ENCODE measurements at places on chromosomes 7 and 10.
A peak's percentile ranks its signal among the peaks of the same experiment; 100 is the strongest.

DNA sequence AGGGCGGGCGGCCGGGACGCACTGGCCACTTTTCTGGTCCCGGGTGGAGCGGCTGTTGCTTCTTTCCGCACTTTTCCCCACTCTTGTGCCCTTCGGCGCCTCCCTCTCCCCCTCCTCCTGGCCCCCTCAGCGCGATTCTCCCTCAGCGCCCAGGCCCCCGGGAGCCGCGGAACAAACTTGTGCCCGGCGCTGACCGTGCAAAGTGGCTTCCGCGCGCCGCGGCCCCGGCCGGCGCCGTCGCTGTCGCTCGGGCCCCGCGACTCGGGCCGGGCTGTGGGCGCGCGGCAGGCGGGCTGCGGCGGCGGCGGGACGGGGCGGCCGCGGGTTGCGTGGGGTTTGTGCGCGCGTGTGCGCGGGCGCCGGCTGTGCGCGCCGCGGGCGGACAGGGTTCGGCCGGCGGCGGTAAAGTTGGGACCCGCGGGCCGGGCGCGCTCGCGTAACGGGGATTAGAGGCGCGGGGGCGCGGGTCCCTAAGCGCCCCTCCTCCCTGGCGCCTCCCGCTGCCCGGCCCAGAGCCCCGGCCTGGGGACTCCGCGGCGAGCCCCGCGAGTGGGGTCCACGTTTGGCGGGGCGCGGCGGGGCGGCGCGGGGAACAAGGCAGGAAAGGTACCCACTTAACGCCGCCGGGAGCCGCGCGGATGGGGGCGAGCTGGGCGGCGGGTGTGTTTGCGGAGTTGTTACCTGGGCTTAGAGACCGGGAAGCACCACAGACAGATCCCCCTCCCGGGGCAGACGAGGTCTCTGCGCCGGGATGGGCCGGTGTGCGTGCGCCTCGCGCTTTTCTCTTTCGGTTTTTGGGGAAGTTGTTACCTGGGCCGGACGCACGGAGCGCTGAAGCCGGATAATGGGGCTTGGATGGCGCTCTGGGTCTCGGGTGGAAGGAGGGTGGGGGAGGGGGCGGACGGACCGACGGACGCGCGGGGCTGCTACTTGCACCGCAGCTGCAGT is 860 bp downstream of the ZEB1 start:
- DNase-seq: peak; percentile 35

DNA sequence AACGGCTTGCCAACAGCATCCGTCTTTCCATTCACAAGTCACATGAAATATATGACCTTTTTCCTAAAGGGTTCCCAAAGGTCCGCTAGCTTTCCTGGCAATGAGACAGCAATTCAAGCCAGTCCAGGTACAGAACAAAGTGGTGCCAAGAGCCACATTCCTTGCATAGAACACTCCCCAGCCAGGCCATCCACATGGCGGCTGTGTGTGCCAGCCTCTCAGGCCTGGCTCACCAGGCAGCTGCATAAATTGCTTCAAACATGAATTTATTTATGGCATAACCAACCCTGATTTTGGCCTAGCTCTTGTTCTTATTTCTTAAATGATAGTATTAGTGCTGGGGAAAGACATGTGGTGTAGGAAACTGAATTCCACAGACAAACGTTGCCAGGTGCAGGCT is 63.7 kb upstream of the CREB5 start:
- DNase-seq: no peak

GRCh38 chr7:131186816-131187215 is 140.9 kb upstream of the MKLN1 start:
- DNase-seq: no peak

DNA sequence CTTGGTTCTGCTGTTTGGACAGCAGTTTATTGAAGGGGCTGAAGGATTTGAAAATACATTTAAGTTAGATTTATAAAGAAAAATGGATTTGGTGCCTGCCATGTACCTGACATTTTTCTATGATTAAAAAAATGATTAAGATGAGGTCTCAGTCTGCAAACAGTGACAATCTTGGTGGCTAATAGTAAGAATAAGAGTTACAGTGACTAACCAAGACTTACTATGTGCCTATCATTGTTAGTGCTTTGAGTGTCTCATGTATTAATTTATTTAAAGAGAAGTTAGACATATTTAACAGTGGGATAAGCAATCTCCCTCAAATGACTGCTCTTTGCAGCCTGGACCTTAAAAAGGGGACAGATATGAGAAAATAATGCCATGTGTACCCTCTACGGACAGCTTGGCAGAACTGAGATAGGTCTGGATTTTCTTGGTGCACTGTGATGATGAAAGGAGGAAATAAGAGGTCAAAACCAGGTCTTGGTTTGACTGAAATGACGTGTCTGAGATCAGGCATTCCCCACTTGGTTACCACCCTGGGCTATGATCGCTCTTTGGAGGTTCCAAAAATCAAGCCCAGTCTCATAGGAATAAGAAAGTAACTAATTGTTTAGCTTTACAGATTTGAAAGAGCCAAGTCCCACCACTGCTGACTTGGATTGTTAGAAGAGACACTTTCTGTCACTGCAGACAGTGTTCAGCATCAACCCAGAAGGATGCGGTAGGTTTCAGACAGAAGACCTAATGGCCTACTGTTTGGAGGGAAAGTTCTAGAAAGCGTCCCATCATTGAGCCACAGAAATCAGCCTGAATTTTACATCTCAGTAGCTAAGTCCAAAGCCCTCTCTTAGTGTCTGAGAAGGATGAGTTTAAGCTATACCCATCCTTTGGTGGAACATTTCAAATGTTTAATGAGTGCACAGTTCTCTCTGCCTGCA is 2.1 kb downstream of the CASP7 start:
- DNase-seq: no peak

GRCh38 chr10:100656454-100656853 is 88.9 kb upstream of the PAX2 start:
- no peak for DNase-seq

DNA sequence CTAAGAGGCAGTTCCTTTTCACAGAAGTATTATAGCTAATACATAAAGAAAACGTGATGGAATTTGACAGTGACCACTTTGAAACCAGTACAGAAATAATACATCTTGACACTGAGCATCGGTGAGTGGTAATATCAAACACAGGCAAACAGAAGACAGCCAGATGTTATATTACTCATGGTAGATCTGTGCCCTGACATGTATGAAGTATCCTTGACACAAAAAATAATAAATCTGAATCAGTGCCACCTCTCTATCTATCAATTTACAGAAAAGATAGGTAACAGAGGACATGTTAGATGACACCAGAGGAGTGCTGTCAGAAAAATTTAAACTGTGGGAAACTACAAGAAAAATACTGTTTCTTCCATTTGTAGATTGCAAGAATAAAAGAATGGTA is 217.4 kb upstream of the POT1 start:
- DNase-seq: no peak

DNA sequence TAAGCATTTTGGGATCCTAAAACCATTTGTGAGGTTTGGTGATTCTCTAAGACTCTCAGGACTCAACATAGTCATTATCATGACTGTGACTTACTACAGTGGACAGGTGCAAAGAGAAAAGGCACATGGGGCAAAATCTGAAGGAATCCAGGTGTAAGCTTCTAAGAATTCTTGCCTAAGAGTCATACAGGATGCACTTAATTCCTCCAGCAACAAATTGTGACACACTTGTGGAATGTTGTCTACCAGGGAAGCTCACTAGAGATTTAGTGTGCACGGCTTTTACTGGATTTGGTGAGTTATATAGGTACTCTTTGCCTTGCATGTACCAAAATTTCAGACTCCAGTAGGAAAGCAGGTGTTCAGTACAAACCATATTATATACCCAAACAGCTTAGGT is 47.9 kb downstream of the WAC start:
- no peak for DNase-seq

GRCh38 chr10:21020545-21020944 is 123.4 kb upstream of the NEBL start:
- peak; percentile 30 for DNase-seq

GRCh38 chr10:129883626-129884397 is 80.3 kb downstream of the EBF3 start:
- DNase-seq: no peak

DNA sequence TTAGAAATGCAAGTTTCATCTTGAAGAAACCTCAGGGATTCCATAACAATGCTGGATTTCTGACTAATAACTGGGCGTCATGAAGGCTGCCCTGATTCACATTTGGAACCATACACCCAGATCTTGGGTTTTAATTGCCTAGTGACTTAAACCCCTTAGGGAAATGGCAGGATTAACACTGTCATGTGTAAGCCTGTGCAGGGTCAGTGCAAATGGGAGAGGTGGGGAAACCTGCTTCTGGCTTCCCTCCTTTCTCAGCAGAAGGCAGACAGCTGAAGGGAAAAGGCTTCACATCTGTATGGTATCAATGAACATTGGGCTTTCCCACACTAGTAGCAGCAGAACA is 364.2 kb downstream of the ANKRD30A start:
- DNase-seq: no peak

- DNase-seq: no peak
These were observed 498.9 kb downstream of the RPS24 start for GRCh38 chr10:78532480-78533042.

DNA sequence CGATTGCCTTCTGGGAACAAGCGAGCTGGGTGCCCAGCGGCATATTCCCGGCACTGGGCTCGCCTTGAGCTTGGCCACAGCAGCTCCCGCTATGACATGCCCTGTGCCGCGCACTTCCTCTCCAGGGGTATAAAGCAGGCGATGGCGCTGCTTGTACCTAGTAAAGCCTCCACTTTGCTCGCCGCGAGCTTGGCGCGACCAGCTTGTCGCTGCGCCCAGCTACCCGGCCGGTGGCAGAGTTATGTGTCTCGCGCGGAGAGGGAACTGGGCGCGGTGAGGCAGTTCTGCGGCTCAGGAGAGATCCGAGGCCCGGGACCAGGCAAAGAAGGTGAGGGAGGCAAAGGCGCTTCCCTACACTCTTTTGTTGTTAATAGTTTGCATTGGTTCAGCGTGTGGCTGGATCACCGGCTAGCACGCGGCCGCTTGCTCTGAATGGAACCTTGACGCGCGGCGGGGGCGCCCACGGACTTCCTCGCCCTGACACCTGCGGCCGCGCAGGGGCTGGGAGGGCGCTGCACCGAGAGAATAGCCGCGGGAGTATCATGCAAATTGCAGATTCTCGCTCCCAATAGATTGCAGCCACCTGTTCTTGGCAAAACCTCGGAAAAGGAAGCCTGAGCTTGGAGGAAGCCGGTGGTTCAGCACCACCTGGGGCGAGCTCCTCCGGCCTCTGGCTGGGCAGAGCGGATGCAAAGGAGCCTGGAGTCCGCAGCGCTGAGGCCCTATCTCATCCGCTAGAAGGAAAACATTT is 3.0 kb upstream of the BUB3 start:
- DNase-seq: no peak

GRCh38 chr10:79340646-79341244 is 6.5 kb upstream of the PPIF start:
- no peak for DNase-seq

GRCh38 chr7:69765879-69766278 is 167.6 kb downstream of the AUTS2 start:
- DNase-seq: no peak

GRCh38 chr10:77496941-77497420 is 140.6 kb downstream of the KCNMA1 start:
- DNase-seq: no peak

DNA sequence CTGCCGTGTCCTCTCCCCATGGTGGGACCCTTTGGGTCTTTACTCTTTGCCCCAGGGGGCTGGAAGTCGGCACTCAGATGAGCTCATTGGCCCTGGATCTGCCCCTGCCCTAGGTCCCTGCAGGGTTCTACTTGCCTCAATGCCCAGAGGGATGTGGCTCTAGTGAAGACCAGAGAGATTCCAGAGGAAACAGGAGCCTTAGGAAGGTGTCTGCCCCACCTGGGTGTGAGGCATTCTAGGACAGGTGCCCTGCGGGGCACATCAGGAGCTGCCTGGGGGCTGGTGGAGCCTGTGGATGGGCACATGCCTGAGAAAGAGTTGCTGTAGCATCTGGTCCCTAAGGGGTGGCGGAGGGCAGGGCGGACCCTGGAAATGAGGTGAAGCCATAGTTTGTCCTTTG is 128.6 kb downstream of the ADCY1 start:
- DNase-seq: no peak

DNA sequence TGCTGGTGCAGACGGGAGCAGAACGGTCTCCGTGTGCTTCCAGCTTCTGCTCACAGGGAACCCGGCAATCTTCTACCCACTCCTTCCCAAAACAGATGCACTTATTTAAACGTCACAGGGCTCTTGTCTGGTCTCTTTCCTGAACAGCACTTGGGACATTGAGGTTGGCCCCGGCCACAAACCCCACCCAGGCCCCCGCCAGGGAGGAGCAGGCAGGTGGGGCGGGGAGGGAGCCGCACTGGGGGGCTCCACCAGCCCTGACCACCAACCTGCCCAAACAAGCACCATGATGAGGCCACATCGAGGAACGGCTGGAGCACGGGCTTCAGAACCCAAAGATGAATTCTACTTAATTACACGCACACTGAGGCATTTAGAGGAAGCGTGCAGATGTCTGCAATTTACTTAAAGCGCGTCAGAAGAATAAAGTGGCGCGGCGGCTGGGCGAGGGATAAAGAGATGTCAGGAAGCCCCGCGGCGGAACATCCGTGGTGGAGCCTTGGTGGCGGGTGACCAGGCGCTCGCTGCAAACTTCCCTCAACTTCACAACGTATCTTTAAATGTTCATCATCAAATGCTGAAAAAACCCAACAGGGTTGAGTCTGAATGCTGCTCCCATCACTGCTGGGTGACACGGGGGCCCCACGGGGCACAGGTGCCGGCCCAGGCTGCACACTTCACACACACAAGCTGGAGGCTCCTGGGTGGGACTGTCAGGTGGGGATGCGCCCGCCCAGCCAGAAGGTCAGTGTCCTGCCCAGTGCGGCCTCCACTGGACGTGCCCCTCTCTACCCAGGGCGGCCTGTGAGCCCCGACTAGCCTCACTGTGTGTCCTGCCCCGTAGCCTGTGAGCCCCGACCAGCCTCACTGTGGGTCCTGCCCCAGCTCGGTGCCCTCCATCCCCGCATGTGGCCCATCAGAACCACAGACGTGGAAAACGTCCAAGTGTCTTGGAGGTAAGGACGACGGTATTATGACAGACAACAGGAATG is 279.2 kb downstream of the MAD1L1 start:
- peak; percentile 9 for DNase-seq

DNA sequence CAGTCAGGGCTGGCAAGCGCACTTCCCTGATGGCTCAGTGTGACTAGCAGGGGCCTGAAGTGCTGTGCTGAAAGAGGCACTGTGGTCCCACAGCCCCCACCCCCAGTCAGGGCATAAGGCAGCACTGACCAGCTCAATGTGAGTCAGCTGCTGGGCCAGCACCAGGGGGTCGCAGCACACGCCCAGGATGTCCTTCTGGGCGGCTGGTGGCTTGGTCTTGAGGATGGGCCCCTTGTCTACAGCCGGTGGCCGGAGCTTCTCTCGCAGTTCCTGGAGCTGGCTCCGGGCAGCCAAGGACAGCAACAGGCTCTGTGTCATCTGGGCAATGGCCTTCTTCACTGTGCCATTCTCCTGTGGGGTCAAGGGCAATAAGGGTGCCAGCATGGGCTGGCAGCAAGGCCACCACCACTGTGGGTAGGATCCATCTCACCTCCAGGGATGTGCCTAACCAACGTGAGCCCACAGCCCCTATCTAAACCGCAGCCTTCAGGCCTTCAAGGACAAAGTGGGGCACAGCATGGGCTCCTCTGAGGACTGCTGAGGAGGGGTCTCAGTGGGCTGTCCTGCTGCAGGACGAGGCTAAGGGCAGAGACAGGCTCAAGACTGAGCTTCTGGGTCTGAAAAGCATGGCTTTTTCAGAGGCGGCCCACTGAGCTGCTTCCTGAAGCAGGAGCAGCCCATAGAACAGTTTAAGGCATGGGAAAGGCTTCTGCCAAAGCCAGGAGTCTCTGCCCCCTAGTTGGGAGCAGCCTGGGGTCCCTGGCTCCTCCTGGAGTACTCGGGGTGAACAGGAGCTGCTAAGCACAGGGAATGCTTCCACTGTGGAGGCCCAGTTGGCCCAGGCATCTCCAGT is 62.5 kb downstream of the CSGALNACT2 start:
- DNase-seq: no peak
